ENCODE measurements at places on chromosomes 11 and 22.

DNA sequence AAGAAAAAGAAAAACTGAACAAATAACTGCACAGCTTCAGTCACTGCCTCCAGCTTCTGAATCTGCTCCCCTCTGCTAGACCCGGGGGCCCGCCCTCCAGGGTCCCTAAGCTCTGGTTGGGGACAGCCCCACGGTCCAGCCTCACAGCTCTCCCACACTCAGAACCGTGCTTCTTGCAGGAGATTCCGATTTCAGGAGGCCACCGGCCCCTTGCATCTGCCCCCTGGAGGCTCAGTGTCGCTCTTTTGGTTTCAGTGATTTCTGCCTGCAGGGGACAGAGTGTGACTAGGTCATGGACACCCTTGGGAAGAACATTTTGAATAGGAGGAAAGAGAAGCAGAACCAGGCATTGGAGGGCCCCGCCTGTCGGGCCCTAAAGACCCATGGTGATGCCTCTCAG is 23.1 kb upstream of the RPS3 start:
- no peak for DNase-seq

- peak; percentile 67 for DNase-seq
Observed at GRCh38 chr11:33557201-33557600, 143.4 kb downstream of the C11orf91 start.

DNA sequence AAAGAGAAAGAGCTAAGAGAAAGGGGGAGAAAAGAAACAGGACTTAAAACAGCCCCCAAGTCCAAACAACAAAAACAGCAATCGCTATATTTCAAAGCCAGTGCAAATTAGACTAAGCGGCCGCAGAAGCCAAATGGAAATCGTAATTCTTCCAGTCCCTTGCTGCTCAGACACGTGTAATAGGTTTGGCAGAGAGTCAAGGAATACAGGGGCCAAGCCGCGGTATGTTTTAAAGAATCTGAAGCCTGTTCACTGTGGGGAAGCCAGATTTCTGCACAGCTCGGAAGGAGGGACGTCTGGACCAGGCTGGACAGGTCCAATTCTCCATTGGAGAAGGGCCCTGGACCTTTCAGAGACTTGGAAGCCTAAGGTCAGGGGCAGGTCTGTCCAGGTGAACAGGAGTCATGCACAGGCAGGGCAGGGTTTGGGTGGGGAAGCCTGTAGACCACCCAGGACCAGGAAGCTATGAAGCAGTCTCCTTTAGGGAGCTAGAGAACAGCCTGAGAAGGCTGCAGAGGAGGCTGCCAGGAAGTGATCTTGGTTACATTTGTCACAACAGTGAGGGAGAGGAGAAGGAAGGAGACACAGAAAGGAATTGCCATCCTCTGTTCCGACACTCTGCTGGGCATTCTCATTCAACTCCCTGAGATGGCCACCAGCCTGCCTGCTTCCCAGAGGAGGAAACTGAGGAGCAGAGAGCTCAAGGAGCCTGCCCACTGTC is 265.5 kb upstream of the ISX start:
- no peak for DNase-seq

GRCh38 chr22:29369460-29369859 is 18.9 kb downstream of the AP1B1 start:
- DNase-seq, result peak; percentile 46

- no peak for DNase-seq
Observed at GRCh38 chr11:129946256-129946655, 50.9 kb upstream of the NFRKB start.

- DNase-seq, result no peak
Observed at GRCh38 chr22:45817745-45818423, 146.2 kb downstream of the ATXN10 start.

GRCh38 chr11:102882389-102883024 is 7.7 kb upstream of the MMP12 start:
- no peak for DNase-seq

- DNase-seq, result no peak
Observed at GRCh38 chr11:60978546-60979380, 7.3 kb downstream of the CD6 start.

GRCh38 chr11:58560842-58561241 is 14.8 kb downstream of the LPXN start:
- no peak for DNase-seq

DNA sequence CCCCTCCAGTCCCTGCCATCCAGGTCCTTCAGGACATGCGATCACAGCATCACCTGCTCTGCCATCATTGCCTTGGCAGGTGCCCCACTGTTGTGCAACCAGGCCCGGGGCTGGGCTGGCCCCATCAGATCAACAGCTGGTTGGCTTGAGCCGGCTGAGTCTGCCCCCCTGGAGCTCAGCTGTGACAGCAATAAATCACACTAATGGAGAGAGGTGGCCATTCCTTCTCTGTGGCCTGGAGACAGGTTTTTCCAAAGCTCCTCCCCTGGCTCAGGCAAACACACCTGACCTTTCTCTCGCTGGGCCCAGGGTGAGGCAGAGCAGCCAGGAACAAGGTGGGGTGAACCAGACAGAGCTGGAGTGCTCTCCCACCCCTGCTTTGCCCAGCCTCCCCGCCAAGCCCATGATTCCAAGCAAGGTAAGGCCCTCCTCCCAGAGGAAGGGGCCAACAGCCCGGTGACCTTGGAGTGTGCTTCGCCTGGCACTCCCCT is 8.9 kb upstream of the FXYD2 start:
- no peak for DNase-seq

- DNase-seq, result no peak
Observed at GRCh38 chr22:25202290-25202921, 2.7 kb downstream of the CRYBB3 start.

- DNase-seq, result no peak
Observed at GRCh38 chr11:88277349-88277915, 60.1 kb downstream of the CTSC start.

DNA sequence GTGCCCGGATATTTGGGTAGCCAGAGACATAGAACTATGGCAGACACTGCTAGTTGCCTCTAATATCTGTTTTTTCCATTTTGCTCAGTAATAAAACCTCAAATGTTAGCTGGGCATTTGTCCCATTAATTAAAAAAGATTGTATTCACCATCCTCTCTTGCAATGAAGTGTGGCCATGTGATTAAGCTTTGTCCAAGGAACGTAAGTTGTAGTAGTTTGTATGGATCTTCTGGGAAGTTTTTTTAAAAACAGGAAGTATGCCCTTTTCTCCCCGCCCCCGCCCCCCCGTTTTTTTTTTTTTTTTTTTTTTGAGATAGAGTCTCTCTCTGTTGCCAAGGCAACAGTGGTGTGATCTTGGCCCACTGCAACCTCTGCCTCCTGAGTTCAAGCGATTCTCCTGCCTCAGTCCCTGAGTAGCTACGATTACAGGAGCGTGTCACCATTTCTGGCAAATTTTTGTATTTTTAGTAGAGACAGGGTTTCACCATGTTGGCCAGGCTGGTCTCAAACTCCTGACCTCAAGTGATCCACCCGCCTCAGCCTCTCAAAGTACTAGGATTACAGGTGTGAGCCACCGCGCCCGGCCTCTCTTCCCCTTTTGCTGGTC is 1.7 kb upstream of the TMEM135 start:
- no peak for DNase-seq

GRCh38 chr22:21816787-21817496 is 50.5 kb downstream of the MAPK1 start:
- DNase-seq, result peak; percentile 77

- DNase-seq, result no peak
Observed at GRCh38 chr22:44608597-44609399, 93.2 kb upstream of the PRR5 start.

DNA sequence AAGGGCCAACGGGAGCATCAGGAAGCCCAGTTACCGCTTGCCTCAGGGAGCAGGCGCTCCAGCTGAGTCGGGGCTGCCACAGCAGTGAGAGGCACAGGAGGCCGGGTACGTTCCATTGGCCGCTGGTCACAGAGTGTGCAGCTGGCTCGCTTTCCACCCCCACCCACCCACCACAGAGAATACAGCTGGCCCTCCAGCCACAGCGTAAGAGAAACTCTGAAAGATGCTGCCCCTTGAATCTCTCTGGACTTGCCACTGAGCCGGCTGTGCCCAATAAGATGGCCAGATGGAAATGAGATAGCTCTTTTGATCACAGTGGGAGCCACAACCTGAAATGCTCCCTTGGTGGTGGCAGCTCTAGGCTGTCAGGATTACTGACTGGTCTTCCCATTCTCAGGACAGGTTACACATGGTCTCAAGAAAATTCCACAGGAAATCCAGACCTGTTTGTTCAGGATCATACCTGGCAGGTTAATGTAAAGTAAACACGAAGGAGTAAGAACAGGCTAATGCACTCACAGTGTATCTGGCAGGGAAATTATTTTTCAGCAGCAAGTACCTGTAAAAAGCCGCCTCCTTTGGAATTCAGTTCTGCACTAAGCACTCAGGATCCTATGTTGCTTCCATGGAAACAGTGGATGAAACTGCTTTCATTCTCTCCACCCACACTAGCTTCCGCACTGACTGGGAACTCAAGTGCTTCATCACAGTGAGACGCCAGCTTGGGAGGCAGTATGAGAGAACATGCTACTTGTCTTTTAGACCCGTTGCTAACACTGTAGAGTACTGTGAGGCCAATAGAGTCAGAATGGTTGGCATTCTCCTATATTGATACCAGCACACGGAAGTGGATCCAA is 16.5 kb downstream of the SIAE start:
- DNase-seq, result no peak

DNA sequence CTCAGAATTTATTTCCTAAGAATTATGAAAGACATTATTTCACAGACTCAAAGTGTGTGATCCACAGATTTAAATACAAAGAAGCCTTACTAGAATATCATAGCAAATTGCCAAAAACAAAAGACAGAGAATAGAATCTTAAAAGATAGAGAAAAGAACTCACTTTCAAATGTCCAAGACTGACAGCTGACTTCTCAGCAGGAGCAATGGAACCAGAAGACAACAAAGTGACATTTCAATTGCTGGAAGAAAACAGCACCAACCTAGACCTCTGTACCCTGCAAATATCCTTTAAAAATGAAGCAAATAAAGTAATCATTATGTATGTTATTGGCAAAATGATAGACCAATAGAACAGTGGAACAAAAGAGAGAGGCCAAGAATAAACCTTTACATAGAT is 109.2 kb downstream of the TTC17 start:
- no peak for DNase-seq

- no peak for DNase-seq
Observed at GRCh38 chr22:49856343-49856742, 2.7 kb downstream of the ZBED4 start.

GRCh38 chr11:67055812-67056211 is 835 bp upstream of the RHOD start:
- DNase-seq, result no peak

DNA sequence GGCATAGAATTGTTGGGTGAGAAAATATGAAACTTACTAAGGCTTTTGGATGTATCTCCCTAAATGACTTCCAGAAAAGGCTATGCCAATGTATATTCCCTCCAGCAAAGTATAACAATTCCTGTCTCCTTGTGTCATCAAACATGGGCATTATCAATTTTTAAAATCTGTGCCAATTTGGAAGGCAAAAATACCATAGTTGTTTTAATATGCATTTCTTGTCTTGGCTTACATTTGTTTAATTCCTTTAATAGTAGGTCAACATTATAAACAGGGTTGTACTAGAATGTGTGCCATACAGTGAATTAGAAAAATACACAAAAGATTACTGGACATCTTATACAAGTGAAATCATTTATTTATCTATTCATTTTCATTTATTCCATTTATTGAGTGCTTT is 41.6 kb downstream of the DCUN1D5 start:
- no peak for DNase-seq

GRCh38 chr11:75150879-75151278 is at the start of gene SLCO2B1:
SLCO2B1 (plus strand) TSS chr11:75151107; CDS start chr11:75151382, 275 bp downstream.
- DNase-seq, result no peak

GRCh38 chr11:9568854-9569587 is 4.4 kb upstream of the WEE1 start:
- peak; percentile 81 for DNase-seq

DNA sequence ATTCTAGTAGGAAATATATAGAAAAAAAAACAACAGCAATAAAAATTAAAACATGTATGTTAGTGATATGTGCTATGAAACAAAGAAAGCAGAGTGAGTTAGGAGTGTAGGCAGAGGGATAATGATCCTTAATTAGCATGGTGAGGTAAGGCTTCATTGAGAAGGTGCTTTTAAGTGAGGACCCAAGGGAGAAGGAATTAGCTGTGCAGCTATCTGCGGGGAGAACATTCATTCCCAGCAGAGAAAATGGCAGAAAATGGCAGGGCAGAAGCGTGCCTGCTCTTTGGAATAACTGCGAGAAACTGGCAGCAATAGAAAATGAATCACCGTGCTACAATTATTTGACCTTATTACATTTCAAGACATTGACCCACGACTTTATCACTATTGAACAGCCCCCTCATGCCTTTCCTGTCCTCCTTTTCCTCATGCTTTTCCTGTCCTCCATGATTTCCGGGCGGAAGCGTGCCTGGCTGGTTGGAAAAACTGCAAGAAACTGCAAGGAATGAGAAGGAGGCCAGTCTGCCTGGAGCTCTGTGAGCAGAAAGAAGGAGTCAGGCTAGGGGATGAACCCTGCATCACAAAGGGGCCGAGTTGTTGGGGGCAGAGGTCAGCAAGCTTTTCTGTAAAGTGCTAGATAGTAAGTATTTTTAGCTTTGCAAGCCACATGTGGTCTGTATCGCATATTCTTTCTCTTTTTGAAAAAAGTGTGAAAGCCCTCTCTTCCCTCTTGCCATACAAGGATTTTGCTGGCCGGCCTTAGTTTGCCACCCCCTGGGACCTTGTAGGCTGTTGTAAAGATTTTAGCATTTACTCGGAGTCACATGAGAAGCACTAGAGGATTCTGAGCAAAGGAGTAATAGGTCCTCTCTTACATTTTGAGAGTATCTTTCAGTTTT is 37.1 kb upstream of the SWAP70 start:
- DNase-seq, result no peak

DNA sequence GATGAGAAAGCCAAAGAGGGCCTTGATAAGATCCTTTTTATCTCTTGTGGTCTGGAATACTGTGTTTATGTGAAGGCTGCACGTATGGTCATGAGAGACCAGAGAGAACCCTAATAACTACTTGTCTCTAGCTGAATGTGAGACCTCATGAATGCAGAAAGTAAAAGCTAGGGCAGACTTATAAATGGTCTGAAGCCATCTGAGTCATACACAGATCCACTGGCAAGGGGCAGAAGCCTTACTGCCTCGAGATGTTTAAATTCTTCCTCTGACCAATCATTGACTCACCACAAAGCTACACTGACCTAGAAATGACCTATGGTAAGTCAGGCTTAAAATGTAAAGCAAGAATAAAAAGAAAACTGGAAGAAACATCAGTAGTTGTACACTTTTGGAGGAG is 22.7 kb upstream of the OR4B1 start:
- DNase-seq, result peak; percentile 70

- DNase-seq, result no peak
Observed at GRCh38 chr22:46764779-46765485, 2.5 kb downstream of the TBC1D22A start.

- DNase-seq, result no peak
Observed at GRCh38 chr11:93500759-93501158, 42.4 kb downstream of the SMCO4 start.

- no peak for DNase-seq
Observed at GRCh38 chr22:19062139-19062942, 59.9 kb downstream of the DGCR2 start.

DNA sequence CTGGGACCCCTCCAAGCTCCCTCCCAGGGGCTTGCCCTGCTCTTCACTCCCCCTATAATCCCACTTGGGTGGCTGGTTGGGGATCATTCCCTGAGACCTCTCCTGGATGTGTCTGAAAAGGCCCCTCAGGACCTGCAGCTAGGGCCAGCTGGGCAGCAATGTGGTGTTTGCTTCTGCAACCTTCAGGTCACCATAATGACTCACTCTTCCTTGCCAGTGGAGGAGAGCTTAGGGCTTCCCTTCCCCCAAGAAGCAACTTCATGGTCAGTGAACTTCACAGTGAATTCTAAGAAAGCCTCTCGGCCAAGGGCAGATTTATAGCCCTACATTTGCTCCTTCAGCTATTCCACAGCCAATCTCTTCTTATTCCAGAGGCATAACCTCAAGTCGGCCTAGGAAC is 45.1 kb upstream of the TSPAN18 start:
- peak; percentile 6 for DNase-seq
